ENCODE measurements at places on chromosomes 12 and 14.
A peak's percentile ranks its signal among the peaks of the same experiment; 100 is the strongest.

DNA sequence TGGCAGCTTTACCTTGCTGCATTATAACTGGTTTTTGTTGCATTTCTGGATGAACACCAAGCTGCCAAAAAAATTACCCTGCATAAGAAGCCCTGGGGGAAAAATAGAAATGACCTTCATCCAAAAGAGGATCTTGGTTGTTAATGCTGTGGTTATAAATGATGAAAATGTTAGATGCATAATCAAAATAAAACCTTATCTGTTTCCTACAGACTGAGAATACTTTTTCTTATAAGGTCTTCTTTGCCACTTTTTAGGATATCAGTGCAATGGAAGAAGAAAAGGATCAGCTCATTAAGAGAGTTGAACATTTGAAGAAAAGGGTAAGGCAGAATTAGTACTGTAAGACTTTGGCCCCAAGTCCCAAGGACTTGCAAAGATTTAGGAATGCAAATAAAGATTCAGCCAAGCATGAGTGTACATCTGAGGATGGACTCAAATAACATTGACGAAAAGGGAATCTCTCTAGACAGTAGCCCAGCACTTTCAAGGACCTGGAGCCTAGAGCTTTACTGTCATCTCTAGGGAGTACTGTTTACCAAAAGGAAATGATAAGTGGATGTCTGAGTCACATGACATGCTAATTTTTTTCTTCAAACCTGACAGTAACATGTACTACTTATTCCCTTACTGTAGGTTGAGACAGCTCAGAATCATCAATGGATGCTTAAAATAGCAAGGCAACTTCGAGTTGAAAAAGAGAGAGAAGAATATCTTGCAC, 10.7 kb downstream of the IFT81 start:
- no peak for DNase-seq

- no peak for DNase-seq
Measured at GRCh38 chr12:11702959-11703358, 53.5 kb downstream of the ETV6 start.

- DNase-seq = no peak
Measured at GRCh38 chr14:21030531-21030930, 514 bp downstream of the TPPP2 start.

DNA sequence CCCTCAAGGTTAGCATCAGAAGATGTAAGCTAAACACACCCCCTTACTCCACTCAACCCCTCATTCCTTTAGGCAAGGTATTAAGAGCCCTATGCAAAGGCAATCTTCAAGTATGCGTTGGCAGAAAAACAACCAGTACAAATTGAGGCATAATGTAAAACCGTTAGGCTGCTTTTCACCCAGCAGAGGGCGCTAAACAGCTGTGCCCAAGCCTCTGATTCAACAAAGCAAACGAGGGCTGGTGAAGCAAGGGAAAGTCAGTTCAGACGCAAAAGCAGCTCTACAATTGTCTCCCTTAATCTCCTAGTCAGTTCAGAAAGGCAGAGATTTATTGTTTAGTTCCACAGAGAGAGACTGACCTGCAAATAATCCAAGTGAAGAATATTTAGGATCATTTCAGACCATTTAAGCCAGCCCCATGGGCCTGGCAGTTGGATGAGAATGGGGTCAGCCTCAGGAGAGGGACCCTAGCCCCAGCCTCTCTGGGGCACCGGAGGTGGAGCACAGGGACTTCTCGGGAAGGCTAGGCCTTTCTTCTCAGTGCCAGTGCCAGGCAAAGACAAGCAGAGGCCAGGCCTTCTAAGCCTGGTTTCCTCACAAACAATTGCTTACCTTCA, 23.5 kb downstream of the DCAF5 start:
- peak; percentile 54 for DNase-seq

DNA sequence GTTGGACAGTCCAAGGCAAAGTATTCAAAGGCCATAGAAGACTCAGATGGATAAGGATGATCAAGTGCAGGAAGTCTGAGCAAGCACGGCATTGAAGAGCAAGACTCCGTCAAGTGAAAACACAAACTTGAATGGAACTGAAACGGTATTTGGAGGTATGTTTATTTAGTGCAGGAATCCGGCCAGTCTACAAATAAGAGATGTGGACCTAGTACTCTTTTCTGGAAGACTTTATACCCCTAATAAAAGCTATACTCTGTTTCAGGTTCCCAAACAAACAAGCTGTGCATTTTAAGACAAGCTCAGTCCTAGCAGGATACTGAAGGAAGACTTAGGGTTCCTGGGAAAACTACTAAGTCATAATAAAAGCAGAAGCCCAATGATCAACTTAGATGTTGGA, 100.8 kb upstream of the NEDD1 start:
- DNase-seq = no peak

GRCh38 chr14:48373981-48374380, 698.6 kb upstream of the MDGA2 start:
- DNase-seq = no peak

DNA sequence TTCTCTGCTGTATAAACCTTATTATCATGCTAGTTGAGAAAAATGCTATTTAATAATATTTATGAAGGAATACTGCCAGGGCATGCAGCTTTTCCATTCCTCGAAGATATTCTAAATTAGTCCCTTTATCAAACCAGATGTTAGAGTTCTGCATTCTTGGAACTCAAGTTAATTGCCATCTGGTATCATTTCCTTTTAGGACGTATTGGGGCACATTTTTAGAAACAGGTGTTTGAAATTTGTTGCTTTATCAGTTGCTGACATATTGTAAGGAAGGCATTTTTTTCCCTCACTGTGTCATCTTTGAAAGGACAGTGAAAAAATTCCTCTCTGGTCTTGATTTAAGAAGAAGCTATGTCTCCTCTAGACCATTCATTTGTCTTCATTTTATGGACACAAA, 471.2 kb upstream of the PRICKLE1 start:
- no peak for DNase-seq

DNA sequence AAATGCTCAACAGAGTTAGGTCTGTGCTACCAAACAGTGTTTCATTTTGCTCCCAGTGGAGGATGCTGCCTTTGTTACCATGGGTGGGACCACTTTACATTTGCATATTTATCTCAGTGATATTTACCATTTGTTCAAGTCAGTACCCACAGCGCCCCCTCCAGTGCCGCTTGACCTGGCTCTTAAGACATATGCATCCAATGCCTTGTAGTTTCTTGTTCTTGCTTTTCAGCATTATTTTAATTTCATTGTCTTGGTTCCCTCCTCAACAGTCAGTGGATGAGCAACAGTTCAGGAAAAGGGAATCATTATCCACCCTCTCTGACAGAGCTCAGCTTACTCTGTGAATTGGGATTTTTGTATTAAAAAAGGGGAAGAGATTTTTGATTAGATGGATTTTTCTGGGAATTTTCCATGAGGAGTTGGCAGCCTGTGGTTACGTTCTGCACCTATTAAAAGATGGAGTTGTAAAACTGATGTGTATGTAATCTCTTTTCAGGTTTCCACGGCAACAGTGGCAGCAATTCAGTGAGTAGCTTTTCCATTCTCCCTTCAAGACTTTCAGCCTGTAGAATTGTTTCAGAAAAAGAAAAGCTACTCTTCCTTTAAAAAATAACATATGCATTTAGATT, 240.5 kb upstream of the DAAM1 start:
- no peak for DNase-seq

GRCh38 chr14:56490379-56490778, 89.2 kb upstream of the TMEM260 start:
- DNase-seq = peak; percentile 12

DNA sequence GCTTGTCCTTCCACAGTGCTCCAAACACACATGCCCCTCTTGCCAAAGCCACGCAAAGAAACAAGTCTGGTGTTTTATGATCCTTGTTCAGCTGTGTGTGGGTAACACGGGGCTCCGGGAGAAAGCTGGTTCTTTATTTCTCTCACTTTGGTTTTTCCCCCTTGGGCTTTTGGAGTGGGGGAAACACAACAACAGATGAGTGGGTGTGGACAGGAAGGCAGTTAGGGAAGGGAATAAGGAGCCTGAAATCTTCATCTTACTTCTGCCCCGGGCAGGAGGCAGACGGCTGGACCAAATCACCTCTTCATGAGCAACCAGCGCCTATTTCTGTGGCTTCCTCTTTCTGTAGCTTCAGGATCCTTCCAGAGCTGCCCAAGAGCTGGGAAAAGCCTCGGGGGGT, 218.5 kb downstream of the PHETA1 start:
- no peak for DNase-seq

GRCh38 chr12:122729583-122730214, 945 bp downstream of the HCAR1 start:
- no peak for DNase-seq

GRCh38 chr14:64636208-64636979, 67.8 kb upstream of the PLEKHG3 start:
- DNase-seq = peak; percentile 68

DNA sequence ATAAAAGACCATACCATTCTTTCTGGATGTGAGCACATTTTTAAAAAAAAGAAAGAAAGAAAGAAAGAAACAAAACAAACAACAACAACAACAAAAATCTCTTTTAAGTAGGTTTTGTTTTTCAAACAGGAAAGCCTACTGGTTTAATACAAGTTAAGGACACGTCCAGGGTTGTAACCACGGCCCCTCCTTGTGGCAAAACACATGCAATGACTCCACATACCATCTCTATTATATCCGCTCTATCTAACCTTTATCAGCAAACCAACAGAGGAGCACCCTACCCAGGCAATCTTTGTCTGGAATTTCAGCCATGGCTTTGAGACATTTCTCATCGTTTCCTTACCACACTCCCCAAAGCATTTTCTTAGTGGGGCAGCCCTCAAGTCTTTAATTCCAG, 360.5 kb upstream of the TMPO start:
- DNase-seq = peak; percentile 36

DNA sequence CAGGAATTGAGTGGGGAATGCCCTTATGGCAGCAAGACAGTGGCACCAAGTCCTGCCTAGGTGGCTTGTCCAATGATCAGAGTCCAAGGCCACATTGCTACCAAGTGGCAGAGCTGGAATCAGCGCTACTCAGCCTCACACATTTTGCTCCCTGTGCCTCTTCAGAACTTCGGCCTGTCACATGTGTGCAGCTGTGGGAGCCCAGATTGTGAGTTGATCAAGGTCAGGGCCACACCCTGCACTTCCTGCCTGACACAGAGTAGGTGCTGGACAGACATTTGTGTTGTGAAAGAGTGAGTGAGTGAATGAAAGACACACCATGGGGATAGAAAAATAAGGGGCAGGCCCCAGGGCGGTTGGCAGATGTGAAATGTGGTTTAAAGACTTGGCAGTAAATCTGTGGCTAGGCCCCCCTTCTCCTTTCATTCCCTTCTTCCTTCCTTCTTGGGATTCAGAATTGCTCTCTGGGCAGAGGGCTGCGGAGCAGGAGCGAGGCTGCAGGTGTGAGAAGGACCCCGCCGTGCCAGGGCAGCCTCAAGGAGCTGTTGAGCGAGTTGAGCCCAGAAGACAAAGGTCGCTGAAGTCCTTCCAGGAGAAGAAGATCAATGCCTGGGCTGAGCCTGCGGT, 83.5 kb downstream of the SLC25A47 start:
- DNase-seq = no peak

- no peak for DNase-seq
Measured at GRCh38 chr12:80551897-80552296, 107.9 kb downstream of the PTPRQ start.

DNA sequence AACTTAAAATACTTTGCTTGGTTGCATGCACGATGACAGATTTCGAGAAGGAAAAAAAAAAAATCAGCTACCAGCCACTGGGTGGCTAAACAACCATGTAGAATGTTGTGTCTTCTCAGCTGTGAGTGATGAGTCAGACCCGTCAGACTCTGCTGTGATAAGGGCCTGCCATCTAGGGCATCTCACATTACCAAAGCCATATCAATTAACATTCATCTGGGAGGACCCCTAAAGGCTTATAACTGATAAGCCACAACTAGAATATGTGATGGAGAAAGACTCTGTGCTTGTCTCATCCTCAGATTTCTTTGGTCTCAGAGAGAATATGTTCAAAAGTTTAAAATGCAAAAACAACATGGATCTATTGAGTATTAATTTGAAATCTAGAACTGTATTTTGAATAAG, 111.5 kb downstream of the PAX9 start:
- no peak for DNase-seq

GRCh38 chr12:104751594-104751993, 206.5 kb downstream of the SLC41A2 start:
- DNase-seq = no peak

GRCh38 chr14:97602438-97603117, 805.4 kb downstream of the VRK1 start:
- DNase-seq = no peak

DNA sequence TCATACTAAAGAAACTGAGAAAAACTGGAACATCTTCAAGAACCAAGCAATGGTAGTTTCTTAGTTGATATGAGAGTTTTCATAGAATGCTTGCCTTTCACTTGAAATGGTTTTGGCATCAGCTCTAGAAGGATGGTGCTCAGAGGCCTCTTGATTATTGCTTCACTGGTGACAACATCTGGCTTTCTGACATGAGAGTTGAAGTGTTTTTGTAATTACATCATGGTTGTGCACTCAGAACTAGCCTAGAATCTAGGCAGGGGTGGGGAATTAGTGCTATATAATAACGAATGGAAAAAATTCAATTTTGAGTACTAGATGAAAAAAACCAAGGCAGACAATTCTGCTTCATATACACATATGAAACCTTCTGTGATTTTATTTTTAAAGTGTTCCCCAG, 172.8 kb upstream of the LMNTD1 start:
- no peak for DNase-seq

GRCh38 chr14:98501836-98502235, 770.2 kb downstream of the BCL11B start:
- no peak for DNase-seq

DNA sequence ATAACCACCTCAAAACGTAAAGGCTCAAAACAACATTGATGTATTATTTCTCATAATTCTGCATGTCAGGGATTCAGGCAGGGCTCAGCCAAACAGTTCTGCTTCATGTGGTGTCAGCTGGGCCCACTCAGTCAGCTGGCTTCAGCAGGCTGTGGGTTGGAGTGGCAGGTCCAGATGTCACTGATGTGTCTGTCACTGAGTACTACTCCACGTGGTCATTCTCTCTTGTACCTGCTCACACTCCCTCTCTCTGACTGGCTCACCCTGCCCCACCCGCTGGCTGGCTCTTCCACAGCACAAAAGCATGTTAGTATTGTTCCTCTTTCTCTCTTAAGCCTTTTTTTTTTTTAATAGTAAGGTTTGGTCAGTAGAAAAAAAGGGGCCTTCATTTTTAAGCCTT, 182.4 kb downstream of the DICER1 start:
- no peak for DNase-seq

DNA sequence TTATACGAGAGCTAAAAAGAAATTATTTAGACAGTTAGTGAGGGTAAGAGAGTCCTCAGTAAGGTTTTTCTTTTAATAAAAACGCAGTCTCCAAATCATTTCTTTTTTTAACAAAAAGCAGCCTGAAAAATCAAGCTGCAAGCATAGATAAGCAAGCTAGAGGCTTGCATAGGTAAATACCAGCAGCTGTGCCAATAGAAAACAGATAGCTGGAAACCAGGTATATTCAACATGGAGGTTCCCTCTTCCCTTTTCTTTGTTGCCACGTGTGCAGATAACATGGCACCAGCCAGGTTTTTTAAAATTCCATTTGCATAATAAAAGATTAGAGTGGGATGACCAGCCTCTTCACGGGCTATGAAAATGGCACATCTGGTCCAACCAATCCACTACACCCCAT, 6.1 kb upstream of the PRKAB1 start:
- peak; percentile 12 for DNase-seq

GRCh38 chr12:119910586-119910985, 33.5 kb upstream of the CIT start:
- no peak for DNase-seq
